ENCODE measurements at places on chromosomes 12 and 14.

- DNase-seq = no peak
These were observed 233.1 kb downstream of the FOXG1 start for GRCh38 chr14:28999656-29000055.

DNA sequence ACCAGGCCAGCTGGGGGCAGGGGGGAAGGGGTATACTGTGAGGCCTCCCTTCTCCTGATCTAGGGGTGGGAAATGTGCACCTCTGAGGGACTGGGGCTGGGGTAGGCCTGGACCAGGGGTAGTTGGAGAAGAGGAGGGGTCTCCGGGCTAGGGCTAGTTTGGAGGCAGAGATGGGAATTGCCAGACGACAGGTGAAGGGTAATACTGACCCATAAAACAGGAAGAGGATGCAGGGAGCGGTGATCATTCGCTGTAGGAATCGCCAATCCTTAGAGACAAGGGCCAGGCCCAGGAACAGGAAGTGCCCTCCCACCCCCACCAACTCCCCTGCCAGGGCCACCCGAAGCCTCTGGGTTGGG is 4.4 kb downstream of the SLC22A17 start:
- no peak for DNase-seq

- DNase-seq = no peak
These were observed 36.4 kb downstream of the PITPNM2 start for GRCh38 chr12:123114304-123115083.

- DNase-seq = no peak
These were observed 301.4 kb upstream of the NOS1 start for GRCh38 chr12:117662620-117663395.

DNA sequence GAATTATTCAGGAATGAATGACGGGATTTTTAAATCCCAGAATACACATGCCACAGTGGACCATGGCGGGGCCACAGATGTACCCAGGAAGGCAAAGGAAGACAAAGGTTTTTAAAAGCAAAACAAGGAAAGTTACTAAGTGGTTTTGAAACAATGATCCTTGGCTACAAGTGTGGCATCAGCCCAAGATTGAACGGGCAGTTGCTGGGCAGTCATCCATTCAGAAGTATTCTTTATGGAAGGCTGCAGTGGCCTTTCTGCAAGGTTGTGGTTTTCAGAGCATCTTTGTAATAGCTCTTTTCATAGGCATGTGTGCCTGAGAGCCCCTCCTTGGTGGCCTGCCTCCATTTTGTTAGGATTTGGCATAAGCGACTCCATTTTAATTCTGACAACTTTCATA is 13.4 kb upstream of the IFI27 start:
- DNase-seq = no peak

- no peak for DNase-seq
These were observed 9.2 kb upstream of the CLMN start for GRCh38 chr14:95328729-95329503.

DNA sequence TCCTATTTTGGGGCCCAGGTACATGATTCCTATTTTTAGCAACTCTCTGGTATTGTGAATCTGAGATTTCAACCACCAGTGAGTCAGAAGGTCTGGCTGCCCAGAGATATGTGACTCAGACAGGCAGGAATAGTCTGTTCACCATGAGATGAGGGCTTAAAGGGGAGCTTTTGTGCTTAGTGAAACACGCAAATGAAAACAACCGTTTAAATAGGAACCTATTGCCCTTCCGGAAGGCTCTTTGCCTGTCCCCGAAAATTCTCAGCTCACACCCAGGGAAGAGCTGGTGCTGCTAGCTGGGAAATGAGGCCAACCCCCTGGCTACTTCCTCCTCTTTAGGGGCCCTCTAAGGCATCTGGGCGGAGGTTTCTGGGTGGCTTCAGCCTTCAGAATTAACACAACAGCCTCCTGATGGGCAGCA is 283.6 kb downstream of the CACNA1C start:
- no peak for DNase-seq

DNA sequence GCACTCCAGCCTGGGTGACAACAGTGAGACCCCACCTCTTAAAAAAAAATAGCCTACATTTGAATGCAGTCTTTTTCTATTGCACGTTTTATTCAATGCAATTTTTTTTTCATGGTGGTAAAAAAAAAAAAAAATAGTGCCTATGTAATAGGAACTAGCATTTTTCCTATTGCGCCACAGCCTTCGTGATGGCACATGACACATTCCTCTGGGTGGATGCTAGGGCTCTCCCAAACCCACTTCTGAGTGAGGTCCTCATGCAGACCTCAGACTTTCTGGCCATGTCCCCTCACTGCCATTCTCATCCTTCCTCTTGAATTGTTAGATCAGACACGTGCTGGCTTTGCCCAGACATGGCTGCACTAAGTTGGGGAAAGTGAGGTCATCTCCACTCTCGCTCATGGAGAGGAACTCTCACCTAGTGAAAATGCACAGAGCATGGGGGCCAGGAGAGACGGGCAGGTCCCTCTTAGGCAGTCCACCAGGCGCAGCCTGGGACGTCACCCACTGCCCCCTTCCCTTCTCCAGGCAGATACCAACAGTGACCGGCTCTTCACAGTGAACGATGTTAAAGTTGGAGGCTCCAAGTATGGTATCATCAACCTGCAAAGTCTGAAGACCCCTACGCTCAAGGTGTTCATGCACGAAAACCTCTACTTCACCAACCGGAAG is 19.2 kb downstream of the DCAF4 start:
- DNase-seq = no peak

- no peak for DNase-seq
These were observed 1.7 kb upstream of the C12orf43 start for GRCh38 chr12:121017966-121018491.

GRCh38 chr14:27916326-27916725 is 850.3 kb upstream of the FOXG1 start:
- no peak for DNase-seq

DNA sequence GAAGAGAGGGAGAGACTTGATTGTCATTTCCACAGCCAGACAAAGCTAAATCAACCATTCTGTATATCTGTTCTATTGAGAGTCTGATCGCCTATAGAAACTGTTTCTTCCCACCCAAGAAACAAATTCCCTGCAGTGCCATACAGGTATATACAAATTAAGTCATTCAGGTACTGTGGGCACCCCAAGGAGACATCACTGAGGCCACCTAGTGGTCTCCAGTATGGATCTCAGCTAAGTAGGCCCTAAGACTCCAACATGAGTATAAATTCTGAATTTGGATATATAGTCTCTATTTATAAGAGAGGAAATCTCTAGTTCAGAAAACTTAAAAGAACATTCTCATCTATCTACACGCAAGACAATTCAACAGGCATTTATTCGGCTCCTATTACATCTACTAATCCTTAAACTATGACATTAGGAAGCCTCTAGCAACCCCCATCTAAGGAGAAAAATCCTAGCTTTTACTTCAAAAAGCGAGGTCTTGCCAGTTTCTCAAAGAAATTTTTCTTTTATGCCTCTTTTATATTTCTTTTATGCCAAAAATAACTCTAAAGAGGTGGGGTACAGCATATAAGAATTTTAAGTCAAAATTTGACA is 62.6 kb downstream of the DCAF5 start:
- DNase-seq = no peak

DNA sequence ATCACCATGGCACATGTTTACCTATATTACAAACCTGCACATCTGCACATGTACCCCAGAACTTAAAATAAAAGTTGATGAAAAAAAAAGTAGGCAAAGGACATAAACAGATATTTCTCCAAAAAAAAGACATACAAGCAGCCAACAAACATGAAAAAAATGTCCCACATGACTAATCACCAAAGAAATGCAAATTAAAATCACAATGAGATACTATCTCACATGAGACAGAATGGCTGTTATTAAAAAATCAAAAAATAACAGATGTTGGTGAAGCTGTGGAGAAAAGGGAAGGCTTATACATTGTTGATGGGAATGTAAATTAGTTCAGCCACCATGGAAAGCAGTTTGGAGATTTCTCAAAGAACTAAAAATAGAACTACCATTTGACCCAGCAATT is 68.0 kb upstream of the FAR2 start:
- DNase-seq = no peak

DNA sequence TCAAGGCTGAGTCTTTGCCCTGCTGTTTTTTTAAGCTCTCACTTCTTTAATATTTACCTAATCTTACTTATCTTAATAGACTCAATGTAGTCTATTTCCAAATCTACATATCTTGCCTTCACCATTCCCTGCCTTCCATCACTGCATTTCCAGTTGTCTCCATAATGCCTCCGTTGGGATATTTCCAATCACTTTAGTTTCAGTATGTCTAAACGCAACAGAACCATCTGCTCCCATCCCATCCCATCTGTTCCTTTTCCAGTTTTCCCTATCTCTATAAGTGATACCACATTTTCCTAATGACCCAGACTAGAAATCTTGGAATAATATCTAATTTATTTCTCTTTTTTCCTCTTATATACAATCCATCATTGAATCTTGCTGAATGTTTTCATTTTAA is 15.1 kb upstream of the CCDC198 start:
- no peak for DNase-seq
